Hepatic stellate cell (primary cell): ENCODE measurements at places on chromosomes 11 and 22.

GRCh38 chr11:6625832-6626420 lies 6.7 kb upstream of the TPP1 start:
- DNase-seq: no peak

DNA sequence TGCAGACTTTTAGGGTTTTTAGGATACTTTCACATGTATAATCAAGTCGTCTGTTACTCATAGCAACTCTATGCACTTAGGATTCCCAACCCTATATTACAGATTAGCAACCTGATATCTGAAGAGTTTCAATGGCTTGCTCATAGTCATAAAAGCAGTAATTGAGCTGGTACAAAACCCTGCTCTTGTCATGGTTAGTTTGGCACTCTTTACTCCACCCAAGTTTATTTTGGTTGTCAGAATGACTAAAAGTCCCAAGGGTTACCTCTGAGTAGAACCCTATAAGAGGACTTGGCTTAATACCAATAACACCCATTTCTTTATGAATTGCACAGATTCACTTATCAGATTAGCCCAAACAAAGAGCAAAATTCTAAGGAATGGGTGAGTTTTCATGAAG lies 550.6 kb downstream of the SOX6 start:
- DNase-seq: no peak

GRCh38 chr11:61334434-61335354 lies 1.7 kb downstream of the TKFC start:
- peak; percentile 42 for DNase-seq

DNA sequence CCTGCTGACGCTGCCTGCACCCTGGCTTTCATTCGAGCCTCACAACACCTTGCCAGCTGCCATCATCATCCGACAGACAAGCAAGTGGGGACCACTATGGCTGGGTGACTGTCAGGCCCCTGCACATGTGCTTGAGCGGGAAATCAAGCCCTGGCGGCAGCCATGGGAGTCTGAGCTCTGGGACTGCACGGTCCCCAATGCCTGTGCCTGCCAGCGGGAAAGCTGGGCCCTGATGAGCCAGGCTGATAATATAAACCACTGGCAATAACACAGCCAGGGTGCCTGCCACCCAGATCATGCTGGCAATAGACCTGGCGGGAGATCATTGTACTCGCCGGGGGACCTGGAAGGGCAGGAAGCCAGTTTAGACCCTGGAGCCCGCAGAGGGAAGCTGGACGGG lies 2.5 kb downstream of the FGF3 start:
- no peak for DNase-seq

GRCh38 chr22:47199979-47200272 lies 437.5 kb downstream of the TBC1D22A start:
- DNase-seq: no peak

GRCh38 chr11:69013009-69013951 lies at the start of gene MRGPRF:
MRGPRF (minus strand) TSS chr11:69013246; CDS start chr11:69009901, 3,345 bp downstream.
- peak; percentile 93 for DNase-seq

DNA sequence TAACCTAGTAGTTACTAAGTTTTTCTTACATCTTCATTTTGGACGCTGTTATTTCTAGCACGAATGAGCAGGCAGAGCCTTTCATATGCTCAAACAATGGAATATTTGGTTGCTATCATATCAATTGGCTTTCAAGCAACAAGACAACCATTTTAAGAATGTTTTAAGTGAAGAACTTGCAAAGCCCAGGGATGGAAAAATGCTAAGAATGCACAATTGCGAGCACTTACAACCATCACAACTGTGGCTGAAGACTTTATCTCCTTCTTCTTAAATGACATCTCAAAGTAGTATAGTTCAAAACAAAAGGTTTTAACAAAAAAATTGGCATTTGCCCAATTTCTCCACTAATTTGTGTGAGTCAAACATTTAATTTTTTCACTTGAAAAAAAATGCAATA lies 8.3 kb upstream of the MMP1 start:
- no peak for DNase-seq

DNA sequence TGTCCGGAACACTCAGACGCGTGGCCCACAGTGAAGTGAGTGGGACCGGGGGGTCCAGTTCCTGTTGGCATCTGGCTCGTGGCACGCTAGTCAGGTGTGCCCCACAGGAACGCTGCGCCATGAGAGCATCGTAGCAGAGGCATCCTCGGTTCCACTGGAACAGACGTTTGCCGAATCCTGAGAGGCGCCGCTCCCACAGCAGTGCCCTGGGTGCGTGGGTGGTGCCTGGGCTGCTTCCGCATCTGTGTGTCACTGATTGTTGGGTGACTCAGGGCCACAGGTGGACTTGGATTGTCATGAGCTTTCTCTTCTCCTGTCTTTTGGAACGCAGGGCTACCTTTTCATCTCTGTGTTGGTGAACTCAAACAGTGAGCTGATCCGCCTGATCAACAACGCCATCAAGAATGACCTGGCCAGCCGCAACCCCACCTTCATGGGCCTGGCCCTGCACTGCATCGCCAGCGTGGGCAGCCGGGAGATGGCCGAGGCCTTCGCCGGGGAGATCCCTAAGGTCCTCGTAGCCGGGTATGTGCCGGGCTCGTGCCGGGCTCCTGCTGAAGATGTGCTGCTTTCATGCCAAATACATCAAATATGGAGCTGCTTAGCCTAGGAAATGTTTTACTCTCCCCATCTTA lies 46.2 kb downstream of the AP2A2 start:
- DNase-seq: no peak

- DNase-seq: no peak
Observed at GRCh38 chr11:133895551-133895950, 50.2 kb upstream of the SPATA19 start.

DNA sequence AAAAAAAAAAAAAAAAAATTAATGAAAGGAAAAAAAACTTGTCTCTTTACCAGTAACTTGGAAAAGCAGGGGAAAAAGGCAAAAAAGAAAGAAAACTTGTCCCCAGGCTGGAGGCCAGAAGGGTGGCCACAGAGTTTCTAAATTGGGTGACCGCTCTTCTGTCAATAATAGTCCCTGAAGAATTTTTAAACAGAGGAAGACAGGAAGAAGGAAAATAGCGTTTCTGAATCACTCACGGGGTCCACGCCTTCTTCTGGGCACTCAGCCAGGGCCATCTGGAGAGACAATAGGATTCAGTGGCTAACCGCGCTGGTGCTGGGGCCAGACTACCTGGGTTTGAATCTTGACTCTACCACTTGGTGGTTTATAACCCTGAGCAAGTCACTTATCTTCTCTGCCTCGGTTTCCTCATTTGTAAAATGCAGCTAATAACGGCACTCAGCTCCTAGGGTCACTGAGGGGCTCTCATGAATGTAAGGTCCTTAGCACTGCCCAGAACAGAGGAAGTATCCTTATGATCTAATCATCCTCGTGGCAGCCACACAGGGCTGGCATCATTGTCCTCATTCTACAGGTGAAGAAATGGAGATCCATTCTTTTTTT lies 7.0 kb downstream of the C11orf86 start:
- DNase-seq: peak; percentile 72

- peak; percentile 5 for DNase-seq
Observed at GRCh38 chr11:59616396-59616982, 915 bp upstream of the OSBP start.

DNA sequence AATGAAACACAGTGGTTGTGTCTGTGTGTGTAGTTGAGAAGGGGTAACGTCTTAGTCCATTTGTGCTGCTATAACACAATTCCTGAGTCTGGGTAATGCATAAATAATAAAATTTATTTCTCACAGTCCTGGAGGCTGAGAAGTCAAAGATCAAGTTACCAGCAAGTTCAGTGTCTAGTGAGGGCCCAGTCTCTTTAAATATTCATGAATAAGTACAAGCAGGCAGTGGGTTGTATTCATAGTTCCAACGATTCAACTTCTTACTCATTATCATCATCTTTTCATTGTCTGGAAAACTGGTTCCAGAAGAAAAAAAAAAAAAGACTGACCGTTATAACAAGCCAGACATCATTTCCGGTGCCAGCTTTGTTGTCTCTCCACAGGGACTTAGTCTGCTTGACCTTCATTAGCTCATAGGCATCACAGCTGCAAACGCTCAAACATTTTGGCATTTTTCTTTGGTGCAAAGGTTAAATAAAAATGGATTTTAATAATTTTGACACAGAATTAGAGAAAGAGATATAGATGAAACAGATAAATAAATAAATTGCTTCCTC lies 1297.5 kb downstream of the LRRC4C start:
- DNase-seq: no peak

DNA sequence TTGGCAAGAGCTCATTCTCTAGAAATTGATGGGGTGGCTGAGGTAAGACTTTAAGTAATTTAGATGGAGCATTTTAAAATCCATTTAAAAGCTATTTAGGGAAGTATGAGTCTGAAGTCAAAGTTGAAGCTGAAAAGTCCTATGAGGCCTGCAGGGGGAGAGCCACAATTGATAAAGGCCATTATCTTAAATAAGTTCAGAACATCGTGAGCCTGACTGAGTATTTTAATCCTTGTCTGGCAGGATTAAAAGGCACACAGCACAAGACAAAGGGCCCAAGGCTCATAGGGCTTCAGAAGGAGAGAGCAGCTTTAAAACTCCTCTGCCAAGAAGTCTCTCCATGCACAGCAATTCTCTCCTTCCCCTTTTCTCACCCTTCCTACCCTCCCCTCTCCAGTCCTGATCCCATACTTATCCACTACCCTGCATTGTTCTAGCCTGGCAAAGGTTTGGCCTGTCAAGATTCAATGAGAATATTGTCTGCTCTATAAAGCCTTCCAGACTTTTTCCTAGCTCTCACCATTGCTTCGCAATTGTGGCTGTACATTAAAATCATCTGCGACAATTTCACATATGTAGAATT lies 1312.9 kb downstream of the FAM181B start:
- no peak for DNase-seq

DNA sequence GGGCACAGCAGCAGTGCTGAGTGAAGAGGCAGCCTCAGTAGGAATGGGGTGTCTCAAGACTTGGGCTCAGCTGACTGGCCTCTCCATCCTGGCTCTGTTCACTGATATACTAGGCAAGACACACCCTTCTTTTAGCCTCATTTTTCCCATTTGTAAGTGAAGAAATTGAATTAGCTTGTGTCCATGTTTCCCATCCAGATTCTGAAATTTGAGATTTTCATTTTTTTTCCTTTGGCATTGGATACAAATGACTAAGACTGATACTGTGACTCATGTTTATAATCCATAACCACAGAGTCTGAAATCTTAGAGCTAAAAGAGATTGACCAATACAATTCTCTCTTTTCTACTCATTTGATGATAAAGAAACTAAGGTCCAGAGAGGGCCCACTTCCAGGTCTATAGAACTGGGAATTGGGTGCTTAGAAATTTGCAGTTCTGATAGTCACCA lies 110.9 kb downstream of the KCNC1 start:
- DNase-seq: peak; percentile 10

DNA sequence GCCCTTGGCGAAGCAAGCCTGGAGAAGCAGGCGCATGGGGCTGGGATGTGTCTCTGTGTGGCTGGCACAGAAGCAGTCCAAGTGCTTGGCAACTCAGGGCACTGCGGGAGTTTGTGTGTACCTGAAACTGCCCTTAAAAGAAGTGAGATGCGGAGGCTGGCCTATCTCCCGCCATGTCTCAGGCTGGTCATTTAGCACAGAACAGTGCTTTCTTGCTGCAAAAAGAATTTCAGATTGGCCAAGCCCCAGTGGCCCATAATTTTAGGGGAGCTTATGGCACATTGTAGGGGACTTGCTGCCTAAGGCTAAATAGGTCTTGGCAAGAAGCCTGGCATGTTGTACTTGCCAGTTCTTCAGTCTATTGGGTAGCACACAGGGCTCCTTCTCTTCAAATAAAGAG lies 16.4 kb downstream of the EHF start:
- DNase-seq: no peak

DNA sequence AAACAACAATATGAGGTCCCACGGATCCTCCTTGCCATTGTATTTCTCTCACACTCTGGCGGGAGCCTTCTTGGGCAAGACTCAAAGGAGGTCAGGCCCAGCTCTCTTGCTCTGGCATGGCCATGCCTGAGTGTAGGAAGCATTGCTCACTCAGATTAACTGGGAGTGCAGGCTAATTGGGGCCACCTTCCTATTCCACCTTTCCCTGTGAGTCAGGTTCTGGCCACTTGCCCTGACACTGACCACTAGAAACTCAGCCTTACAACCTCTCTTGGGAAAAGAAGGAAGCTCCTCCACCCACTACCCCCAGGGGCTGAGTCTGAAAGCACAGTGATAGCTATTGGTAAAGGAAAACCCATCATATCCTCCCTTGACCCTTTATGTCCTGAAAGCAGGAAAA lies 121.8 kb upstream of the NTM start:
- DNase-seq: no peak

DNA sequence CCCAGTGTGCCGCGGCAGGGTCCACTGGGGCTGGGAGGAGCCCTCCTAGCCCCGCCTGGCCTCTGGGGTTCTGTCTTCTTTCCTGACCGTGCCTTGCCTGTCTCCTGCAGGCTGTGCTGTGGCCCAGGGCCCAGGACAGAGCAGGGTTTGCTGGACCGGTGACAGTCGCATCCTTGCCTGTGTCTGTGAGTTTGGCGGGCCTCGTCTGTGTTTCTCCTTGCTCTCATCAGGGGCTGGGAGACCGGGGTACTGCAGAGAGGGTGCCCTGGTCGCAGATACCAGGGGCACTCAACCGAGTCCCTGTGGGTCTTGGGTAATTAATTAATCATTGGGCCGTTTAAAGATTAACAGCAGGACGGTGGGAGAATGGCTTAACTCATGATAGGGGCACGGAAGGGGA lies 29.9 kb downstream of the RPL3 start:
- DNase-seq: no peak

DNA sequence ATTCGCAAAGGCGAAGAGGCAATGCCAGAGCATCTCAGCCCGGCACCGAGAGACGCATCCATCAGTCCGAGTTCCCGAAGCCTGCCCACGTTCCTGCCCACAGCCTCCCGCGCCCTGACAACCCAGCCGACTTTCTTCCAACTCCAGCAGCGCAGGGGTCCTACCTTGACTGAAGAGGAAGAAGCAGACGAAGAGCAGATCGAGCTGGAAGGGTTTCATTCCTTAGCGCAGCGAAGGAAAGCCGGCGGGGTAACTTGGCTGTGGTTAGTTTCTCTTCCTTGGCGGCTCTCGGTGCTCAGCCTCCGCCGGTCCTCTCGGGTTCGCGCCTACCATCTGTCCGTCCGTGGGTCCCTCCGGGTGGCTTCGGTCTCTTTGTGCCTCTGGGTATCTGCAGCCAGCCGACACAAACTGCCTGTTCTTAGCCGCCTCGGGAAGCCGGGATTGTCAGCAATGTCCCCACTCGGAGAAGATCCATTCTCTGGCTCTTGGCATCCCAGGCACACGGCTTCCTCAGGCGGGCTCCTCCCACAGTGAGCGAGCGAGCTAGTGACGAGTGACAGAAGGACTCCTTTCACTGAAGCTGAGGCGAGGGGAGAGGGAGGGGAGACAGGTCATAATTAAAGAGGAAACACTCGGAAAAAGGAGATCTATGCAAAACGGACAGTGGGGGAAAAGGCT lies at the start of gene KIRREL3:
KIRREL3 (minus strand) TSS at position 480 of the 678 bp plus-strand sequence.
- DNase-seq: peak; percentile 77

- DNase-seq: no peak
Observed at GRCh38 chr11:19268909-19269308, 28.2 kb upstream of the E2F8 start.

DNA sequence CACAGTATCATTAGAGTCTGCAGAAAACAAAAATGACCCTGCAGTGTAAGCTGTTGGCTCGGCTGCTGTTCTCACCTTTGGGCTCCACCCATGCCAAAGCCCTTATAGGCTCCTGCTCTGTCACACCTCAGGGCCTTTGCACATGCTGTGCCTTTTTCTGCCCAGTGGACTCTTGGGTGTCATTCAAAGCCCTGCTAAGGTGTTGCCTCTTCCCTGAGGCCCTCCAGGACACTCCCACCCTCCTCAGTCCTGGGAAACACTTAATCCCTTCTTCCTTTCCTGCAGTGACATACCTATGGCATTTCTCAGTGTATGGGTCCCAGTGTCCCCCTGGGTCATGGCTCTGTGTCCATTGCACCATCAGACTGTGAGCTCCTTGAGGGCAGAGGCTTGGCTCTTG lies 29.1 kb upstream of the CACNG2 start:
- no peak for DNase-seq

- DNase-seq: no peak
Observed at GRCh38 chr22:41798736-41799135, 1.7 kb upstream of the CCDC134 start.
